ENCODE measurements at places on chromosomes 3 and 15.

DNA sequence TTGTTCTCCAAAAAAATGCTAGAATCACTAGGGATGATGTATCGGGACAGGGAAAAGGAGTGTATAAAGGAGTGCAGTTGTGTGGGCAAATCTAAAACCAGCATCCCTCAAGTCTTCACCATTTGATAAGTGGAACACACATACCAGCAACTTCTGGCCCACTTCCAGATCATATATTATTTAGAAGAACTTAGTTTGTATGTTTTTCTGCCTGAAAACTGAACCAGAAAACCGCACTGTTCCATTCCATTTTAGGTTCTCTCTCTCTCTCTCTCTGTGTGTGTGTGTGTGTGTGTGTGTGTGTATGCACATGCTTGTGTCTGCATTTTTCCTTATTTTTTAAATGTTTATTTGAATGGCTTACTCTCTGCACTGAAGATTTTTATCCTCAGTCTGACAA, 93.5 kb downstream of the SERPINI1 start:
- no peak for DNase-seq

DNA sequence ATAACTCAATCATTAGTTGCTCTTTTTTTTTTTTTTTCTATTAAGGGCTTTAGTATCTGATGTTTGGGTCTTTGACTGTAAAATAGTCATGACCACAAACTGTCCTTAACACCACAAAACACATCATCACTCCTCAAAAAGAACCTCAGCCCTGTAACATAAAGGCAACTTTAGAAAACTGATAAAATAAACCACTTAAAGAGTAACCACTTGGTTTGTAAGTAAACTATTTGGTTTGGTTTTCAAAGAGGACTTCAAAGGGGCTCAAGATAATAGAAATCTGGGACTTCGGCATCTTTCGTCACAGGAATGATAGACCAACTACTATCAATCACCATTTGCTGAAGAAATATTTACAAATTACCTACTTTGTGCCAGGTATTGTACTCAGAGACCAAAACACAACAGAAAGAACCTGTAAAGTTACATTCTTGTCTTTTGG, 167.8 kb downstream of the FOXP1 start:
- DNase-seq: no peak

DNA sequence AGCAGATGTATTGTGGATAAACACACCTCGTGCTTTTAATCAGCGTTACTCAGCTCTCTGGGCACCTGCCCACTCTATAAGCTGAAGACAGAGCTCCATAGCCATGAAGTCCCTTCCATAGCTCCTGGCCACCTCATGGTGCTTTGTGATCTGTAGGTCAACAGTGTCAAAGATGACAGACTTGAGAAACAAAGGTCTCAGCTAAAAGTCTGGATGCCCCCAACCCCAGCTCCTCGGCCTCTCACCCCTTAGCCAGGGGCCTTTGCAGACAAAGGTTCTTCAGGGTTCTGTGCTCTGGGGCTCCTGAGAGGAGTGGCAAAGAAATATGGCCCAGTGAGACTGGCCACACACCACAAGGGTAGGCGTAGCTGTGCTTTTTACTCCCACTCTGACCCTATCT, 168.6 kb downstream of the KLF13 start:
- DNase-seq: peak; percentile 16

- DNase-seq: no peak
Measured at GRCh38 chr3:134368751-134369105, 5.5 kb downstream of the AMOTL2 start.

- no peak for DNase-seq
Measured at GRCh38 chr3:73465926-73466325, 158.8 kb downstream of the PDZRN3 start.

DNA sequence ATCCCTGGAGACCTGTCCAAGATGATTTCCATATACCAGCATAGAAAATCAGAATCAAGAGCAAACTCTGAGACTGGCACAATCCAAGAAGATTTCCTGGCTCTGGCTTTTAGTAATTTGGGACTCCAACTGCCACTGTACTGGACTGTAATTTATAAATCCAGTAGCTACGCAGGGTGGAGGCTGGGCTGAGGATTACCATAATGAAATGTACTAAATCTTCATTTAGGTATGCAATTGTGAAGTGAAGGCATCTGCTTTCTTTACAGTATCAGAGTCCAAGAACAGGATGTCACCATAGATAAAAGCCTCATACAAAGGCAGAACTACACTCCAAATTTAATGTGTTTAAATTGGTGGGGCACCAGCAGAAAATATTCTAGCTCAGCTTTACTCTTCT, 46.5 kb downstream of the TMEM39A start:
- DNase-seq: no peak

GRCh38 chr3:189820365-189820720, 189.2 kb downstream of the TP63 start:
- DNase-seq: no peak

GRCh38 chr15:92123962-92124656, 269.6 kb upstream of the ST8SIA2 start:
- DNase-seq: peak; percentile 56

- peak; percentile 88 for DNase-seq
Measured at GRCh38 chr3:86990734-86991481, at the start of gene VGLL3. Gene VGLL3, minus strand, starts transcription at chr3:86991149. Its CDS starts 406 bp downstream, at chr3:86990743.

DNA sequence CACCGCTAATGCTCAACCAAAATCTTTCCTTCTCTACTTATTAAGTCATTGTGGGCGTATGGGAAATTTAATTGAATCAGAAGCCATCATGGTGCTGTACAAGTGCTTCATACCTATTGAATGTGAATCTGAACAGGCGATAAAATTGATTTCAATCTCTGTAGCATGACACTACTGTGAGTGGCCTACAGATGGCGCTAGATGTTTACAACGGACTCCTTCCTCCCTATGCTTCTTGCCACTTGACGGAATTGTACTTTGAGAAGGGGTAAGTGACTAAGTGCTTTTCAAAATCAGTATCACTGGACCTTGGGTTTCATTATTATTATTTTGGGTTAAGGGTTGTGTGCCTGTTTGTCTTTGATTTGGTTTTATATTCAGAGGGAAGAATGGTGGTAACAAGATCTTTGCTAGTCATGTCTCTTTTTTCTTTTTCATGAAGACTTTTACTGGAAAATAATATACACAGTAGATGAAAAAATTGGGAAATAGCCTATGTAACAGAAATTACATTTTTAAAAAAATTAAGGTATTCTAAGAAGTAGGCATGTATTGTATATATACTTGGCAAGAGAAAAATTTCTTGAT, 35.4 kb downstream of the ACP3 start:
- no peak for DNase-seq

- DNase-seq: no peak
Measured at GRCh38 chr15:78201281-78202190, 32.8 kb downstream of the ACSBG1 start.

DNA sequence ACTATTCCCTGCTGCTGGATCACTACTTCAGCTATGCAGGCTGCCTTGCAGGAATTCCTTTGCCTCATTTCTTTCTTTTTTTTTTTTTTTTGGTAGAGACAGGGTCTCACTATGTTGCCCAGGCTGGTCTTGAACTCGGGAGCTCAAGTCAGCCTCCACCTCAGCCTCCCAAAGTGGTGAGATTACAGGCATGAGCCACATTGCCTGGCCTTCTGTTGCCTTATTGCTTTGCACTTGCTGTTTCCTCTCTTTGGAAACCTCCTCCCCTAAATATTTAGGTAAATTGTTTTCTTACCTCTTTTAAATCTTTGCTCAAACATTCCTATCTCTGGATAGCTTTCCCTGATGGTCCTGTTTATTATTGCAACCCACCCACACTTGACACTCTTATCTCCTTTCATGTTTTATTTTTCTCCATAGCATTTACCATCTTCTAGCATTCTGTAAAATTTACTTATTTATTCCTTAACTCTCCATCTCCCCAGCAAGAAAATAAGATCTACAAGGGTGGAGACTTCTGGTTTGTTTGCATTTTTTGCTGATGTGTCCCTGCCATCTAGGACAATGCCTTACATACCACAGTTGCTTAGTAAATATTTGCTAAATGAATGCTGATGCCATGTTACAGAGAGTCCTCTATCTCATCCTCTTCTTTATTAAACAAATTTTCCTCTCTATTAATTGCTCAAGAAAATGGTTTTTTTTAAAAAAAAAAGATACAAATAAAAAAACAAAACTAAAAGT, 134.8 kb downstream of the P2RY1 start:
- no peak for DNase-seq

- no peak for DNase-seq
Measured at GRCh38 chr3:19364148-19364547, 215.8 kb downstream of the KCNH8 start.

Data from H1 (cell line).